ENCODE measurements at places on chromosomes 1 and 21.
A peak's percentile ranks its signal among the peaks of the same experiment; 100 is the strongest.

DNA sequence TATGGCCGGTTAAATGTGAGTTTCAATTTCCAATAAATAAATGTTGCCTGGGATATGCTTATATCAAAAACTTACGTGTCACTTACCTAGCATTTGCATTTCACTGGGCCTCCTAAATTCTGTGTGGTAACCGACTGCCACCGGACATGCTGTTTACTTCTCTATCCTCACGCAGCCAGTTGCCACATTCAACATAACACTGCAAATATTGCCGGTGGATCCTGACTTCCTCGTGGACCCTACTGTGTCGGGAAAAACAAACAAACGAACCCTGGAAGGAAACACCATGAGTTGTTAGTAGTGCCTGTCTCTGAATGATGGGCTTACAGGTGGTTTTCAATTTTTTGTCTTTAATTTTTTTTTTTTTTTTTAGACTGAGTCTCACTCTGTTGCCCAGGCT lies 54.1 kb downstream of the RIPK4 start:
- no peak for DNase-seq

DNA sequence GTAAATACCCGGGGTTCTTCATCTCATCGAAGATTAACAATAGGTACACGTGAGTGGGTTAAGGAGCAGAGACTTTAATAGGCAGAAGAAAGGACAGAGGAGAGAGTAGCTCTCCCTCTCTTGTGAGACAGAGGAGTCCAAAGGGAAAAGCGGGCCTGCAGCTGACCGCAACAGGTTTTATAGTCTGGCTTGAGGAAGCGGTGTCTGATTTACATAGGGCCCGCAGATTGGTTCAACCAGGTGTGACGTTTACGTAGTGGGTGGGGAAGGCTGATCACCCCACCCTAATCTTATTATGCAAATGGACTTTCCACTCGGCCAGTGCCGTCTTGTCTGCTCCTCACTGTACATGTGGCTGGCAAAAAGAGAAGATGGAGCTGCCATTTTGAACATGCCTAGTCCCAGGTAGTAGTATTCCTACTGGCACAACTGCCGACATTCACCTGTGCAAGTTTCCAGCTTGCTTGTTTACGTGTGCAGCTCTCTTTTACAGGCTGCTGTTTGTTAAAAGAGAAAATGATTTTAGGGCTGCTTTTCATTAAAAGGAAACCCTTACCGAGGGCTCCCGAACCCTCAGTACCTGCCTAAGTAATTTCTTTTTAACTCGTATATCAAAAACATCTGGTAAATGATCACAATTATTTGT lies 10.6 kb downstream of the CDC14A start:
- no peak for DNase-seq

GRCh38 chr1:206935491-206936067 lies 10.7 kb downstream of the PIGR start:
- DNase-seq: peak; percentile 50

DNA sequence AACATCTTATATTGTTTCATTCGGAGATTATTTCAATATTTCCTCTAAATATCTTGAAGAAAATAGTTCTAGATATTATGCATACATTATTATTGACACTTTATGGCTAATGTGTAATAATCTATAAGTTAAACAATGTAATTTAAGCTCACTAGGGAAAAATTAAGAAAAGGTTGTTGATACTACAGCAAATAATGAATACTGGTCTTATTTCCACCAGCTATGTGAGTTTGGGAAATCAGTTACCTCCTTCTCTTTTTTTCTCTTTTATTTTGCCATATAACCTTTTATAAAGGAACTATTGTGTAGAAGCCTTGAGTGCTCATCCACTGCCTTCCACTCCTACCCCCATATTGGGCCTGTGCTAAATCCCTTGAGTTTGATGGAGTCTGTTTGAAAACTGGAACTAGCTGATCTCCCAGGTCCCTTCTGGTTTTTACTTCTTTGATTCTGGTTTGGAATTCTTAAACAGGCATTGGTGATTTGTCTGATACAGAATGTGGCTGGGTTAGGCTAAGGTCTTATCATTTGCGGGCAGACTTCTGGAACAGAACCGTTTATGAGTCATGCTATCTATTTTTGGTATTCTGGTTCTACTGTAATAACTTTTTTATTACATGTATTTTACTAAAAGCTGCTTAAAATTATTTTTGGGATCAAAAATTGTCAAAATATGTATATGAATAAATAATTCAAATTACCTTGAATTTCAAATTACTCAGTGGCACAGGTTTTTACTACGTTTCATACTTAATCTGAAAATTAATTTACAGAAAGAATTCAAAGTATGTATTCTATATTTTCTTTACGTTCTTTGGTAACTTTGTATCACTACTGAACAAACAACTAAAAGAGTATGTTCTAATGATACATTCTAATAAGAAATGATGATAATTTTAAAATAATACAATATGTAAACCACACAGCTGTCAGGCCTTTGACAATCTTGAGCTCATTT lies 5.0 kb upstream of the CDC14A start:
- DNase-seq: no peak

- DNase-seq: no peak
These were observed 14.8 kb downstream of the BCAR3 start for GRCh38 chr1:93666613-93667384.

GRCh38 chr1:81477710-81478109 lies 323.0 kb upstream of the ADGRL2 start:
- DNase-seq: no peak

- no peak for DNase-seq
These were observed 296.0 kb downstream of the PTPRU start for GRCh38 chr1:29532285-29532684.

GRCh38 chr21:17526776-17527175 lies 13.9 kb downstream of the CXADR start:
- DNase-seq: no peak

GRCh38 chr21:37273911-37274690 lies 7.0 kb upstream of the VPS26C start:
- no peak for DNase-seq

DNA sequence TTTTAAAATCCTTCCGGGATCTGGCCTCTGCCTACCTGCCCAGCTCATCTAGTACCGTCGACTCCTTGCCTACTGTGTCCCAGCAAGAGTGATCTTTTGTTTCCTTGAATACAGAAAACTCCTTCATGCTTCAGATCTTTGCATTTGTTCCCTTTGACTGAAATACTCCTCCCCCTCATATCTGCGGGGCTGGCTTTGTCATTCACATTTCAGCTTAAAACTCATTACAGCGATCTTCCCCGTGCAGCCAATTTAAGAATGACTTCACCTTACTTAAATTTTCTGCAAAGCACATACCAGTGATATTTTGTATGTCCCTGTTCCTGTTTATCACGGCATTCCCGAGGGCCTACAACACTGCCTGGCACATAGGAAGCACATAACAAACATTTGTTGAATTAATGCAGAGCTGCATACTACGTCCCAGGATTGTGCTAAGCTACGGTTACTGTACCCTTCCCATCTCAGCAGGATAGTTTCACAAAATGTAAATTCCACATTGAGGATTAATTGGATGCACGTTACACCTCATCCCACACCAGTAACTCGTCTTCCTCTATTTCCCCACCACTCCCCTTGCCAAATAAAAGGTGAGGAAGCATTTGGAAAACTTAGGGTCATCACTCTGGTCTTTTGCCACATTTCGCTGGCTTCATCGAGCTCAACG lies 837 bp upstream of the DESI2 start:
- no peak for DNase-seq

DNA sequence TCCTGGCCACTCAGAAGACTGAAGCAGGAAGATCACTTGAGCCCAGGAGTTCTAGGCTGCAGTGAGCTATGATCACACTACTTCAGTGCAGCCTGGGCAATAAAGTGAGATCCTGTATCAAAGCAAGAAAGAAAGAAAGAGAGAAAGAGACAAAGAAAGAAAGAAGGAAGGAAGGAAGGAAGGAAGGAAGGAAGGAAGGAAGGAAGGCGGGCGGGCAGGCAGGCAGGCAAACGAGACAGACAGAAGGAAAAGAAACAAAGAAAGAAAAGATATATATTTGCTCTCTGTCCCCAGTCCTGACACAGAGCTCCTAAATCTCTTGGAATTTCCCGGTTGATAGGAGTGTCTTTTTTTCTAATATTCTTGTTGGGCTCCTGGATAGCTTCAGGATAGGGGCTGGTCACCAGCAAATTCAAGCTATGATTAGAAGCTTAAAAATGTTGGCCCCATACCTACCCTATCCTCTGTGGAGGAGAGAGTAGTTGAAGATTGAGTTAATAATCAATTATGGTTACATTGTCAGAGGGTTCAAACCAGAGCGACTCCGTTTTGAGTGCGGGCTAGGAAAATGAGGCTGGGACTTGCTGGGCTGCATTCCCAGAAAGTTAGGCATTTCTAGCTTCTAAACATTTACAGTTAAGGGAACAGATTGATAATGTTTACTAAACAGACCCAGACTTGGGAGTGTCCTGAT lies 3.3 kb upstream of the MIGA1 start:
- DNase-seq: no peak

- no peak for DNase-seq
These were observed 79.7 kb downstream of the SMYD2 start for GRCh38 chr1:214360525-214361164.

- DNase-seq: no peak
These were observed 11.4 kb downstream of the BLACAT1 start for GRCh38 chr1:205444300-205444930.

GRCh38 chr1:54546651-54547401 lies 1.2 kb upstream of the ACOT11 start:
- no peak for DNase-seq

- no peak for DNase-seq
These were observed 49.5 kb upstream of the S1PR1 start for GRCh38 chr1:101187297-101187696.

Measured in stimulated activated CD8-positive, alpha-beta memory T cell treated with anti-CD3 and anti-CD28 coated beads, Interleukin-2, amount 100 ng/mL, for 48 hours (primary cell).